ENCODE measurements at places on chromosomes 11 and 22.

- DNase-seq: no peak
These were observed 37.1 kb downstream of the HIRA start for GRCh38 chr22:19394274-19395050.

DNA sequence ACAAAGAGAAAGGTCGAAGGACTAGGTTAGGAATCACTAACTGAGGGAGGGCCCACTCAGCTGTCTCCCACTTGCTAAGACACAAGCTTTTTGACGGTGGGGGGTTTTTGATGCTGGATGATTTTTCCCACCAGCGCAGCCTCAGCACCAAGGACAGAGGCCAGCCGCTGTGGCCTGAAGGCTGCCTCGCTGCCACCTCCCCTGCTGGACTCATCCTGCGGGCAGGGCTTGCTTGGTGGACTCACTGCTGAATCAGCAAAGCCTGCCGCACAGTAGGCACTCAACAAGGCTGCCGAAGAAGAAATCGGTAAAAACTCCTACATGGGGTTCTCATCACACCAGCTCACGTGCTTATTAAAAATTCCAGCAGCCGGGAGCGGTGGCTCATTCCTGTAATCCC is 2.6 kb downstream of the ALG12 start:
- no peak for DNase-seq

DNA sequence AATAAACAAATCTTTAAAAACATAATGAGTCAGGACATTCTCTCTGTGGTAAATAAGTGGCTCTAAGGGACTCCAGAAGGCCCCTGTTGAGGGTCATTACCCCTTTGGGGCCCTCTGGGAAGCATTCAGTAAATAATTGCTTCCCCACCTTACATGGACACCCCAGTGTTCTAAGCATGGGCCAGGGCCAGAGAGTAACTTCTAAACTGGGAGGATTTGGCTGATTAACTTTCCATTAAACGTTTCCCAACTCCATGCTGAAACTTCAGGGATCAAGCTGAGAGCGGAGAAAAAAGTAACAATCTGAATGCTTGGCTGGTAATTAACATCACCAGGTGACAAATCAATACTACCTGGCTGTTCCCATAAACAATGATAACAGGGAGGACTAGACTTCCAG is 783.9 kb upstream of the LRRC4C start:
- no peak for DNase-seq

DNA sequence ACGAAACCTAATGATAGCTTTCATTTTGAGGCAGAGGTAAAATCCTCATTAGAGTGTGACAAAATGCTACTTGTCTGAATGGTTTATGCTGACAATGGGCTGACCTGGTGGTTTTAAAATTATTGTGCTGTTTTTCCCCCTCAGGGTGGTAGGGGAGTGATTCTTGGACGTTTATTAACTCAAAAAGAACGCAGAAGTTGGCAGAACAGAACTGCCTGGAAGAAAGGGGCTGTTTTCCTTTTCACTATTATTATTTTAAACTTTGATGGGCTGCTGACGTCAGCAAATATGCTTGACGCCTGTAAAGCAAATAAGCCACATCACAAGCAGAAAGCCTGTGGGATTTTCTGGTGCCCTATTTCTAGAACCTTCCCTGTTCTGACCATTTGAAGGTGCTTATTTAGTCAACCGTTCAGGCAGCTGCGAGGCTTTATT is 4.0 kb downstream of the RASSF10 start:
- DNase-seq: no peak

DNA sequence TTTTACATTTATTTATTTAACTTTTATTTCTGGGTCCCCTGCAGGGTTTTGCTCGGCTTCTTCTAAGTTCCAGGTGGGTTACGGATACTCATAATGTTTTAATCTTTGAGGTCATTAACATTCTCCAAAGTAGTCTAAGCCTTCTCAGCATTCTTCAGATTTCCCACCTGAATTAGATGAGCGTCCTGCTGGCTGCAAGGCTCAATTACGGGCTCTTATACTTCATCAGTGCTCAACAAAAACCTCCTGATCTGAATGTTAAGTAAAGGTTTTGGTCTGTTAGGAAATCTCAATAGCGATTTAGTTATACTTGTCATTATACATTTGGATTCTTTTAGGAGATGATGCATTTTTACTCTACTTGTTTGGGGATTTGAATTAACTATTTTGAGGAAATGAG is 27.3 kb upstream of the NFRKB start:
- DNase-seq: no peak

DNA sequence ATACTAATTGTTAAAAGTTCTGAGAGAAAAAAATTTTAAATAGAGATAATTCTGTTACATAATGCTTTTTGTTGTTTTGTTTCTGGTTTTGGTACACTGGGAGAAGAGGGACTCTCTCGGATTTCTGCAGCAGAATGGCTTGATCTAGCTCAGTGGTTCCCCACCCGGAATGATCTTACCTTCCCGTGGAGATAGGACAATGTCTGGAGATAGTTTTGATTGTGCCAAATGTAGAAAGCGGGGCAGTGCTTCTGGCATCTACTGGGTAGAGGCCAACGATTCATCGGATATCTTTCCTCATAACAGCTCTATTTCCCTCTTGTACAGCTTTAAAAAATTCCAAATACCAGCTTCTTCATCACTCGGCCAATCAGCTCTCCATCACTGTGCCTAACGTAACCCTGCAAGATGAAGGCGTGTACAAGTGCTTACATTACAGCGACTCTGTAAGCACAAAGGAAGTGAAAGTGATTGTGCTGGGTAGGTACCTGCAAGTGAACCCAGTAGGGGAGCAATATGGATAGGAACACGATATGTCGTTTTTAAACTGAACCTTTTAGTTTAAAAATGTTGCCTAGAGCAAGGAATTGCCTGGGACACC is 13.2 kb downstream of the CRTAM start:
- no peak for DNase-seq

Data from stimulated activated CD8-positive, alpha-beta memory T cell treated with anti-CD3 and anti-CD28 coated beads, Interleukin-2, amount 100 ng/mL, for 1 hour (primary cell).